ENCODE measurements at places on chromosomes 16 and 17. TPM values are rescaled to one million over a fixed set of nuclear protein-coding genes. Genes with fewer than 3 reads are reported as not detected.

The DBNDD1 gene
- polyA plus RNA-seq, result 2.1 TPM

GRCh38 chr17:33966410-33967059 is 288.6 kb upstream of the CCL2 start:
- no peak for DNase-seq

DNA sequence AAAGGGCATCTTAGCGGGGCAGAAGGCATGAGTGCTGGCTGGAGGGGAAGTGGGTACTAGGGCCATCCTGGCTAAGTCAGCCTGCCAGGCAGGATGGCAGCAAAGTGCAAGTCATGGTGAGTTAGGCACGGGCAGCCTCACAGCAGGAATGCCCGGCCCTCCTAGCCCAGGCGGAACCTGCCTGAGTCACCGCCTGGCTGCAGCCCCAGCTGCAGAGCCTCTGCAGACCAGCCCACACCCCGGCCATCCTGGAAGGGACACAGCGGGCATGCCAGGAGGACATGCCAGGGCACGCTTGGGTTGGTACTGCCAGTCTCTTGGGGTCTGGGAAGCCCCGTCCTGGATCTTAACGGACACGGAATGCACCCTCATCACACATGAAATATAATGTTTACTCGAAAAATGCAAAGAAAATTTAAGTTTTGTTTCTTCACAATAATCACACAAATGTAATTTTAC is 5.0 kb upstream of the ALDH3A1 start:
- DNase-seq, result peak; percentile 87

The PYY gene
- polyA plus RNA-seq, result not detected

DNA sequence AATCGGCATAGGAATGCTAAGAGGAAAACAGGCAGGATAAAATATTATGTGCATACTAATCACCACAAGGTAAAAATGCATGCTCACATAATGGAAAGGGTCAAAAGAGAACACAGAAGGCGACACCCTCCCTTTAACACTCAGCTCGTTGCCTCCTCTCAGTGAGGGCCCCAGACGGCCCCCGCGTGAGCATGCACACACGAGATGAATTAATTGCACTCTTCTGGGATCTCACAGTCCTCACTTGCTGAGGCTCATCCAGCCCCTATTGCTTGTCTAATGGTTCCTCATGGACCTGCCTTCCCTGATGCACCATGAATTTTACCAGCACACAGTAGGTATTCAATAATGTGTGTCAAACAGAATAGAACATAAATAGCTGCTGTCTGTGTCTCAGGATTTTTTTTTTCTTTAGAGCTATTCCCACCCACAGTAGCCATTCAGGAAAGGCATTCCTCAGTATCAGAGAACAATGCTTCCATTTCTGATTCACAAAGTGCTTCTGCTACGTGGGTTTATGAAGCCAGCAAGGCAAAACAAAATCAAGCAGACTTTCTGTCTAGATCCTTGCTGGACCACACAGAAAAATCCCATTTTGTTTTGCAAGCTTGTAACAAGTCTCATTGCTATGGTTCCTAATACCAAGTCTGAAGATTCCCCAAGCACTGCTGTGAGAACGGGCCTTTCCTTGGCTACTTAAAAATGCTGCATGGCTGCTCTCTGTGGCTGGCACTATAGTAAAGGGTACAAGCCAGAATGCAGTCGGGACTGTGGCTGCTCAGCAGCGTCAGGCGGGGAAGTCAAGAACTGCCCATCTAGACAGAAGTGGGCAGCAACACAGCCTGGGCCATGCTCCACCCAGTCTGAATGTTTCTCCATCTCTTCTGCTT is 43.6 kb downstream of the TOM1L2 start:
- no peak for DNase-seq

The LDHD gene
- polyA plus RNA-seq, result 0.27 TPM

GRCh38 chr16:23052908-23053580 is 96.2 kb downstream of the USP31 start:
- DNase-seq, result no peak

The ALOX15B gene
- not detected for polyA plus RNA-seq

GRCh38 chr17:74190154-74190553 is 13.3 kb upstream of the RPL38 start:
- DNase-seq, result peak; percentile 72

The ITGAL gene
- polyA plus RNA-seq, result not detected

DNA sequence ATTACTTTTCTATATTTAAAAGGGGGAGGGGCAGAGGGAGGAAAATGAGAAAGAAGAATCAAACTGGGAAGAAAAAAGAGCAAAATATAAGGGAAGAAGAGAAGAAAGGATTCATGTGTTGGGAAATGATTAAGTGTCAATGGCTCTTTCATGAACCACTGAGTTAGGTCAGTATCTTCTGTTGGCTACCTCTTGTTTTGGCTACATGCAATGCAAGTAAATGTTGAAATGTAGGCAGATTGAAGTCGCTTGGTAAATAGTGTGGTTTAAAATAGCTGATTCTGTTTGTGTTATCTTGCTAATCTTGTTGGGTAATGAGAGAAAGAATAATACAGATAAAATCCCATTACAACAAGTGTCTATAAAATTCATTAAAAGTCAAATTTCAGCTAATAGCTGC is 27.2 kb downstream of the COX11 start:
- no peak for DNase-seq

DNA sequence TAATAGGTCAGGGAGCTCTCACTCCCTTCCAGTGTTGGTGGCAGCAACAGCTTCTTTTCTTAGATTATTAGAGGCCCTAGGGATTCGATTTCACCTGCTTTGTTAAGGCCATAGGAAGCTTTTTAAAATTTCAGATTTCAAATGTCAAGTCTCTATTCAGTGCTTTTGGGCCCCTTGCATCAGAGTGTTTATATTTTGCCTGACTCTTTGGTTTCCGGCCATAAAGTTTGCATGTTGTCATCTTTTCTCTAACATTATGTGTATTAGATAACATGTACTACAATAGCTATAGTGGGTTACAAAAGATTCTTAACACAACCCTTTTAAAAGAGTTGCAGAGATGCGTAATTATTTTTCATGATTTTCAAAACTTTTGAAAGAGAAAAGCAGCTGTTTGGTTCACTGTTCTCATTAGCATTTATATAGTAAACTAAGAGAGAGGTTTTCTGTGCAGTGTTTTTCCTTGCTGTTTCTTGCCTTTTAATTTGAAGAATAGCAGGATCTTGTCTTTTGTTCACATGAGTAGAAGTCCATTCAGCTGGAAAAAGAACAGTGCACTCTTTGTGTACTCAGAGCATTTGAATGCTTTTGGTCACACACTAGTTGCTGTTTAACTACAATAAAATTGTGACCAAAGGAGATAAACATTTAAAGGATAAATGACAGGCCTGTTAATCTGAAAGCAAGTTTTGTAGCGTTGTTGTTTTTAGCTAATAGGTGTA is 52.5 kb downstream of the FTO start:
- DNase-seq, result peak; percentile 44

- DNase-seq, result no peak
Measured at GRCh38 chr17:57111386-57111785, 26.3 kb downstream of the AKAP1 start.

The CES4A gene
- 2.3 TPM for polyA plus RNA-seq
